ENCODE measurements at places on chromosomes 16 and 17.

DNA sequence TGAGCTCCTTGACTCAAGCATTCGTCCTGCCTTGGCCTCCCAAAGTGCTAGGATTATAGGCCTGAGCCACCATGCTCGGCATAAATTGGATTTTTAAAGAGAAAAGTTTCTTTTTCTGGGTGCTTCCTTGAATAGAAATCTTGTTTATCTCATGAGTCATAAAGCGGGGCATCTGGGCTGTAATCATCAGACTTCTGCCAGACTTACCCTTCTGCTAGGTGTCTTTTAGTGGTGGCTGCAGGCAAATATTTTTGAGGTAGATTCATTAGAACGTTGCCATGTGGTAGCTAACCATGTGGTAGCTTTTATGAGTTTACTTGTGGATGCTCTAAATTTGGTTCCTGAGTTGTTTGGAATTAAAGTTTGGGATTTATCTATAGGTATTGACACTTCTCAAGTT is 13.4 kb downstream of the PGS1 start:
- no peak for DNase-seq

- DNase-seq, result no peak
These were observed 3.6 kb downstream of the CES5A start for GRCh38 chr16:55871411-55872038.

- DNase-seq, result no peak
These were observed 27.4 kb downstream of the GRB7 start for GRCh38 chr17:39765175-39765574.

- DNase-seq, result peak; percentile 61
These were observed 13.7 kb downstream of the C16orf95 start for GRCh38 chr16:87303431-87303930.

- peak; percentile 38 for DNase-seq
These were observed 8.0 kb downstream of the SMG6 start for GRCh38 chr17:2295575-2295974.

- peak; percentile 67 for DNase-seq
These were observed at the start of gene EME2 for GRCh38 chr16:1772362-1772907. TSS of gene EME2 (plus strand) at chr16:1772810. CDS start at chr16:1773228, 418 bp downstream.

DNA sequence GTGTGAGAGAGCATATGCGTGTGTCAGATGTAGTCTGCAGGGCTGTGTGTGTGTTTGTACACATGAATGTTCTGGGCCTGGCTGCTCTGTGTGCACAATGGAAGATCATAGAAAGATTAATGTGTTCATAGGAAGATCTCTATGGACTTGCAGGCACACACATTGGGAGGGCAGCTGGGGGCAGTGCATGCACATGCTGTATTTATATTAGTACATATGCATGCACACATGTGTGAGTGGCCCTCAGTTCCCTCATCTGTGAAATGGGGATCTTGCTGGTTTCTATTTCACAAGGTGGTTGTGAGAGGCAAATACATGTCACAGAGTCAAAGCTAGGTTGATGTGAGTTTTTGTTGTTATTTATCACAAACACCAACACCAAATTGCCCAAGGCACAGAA is 2.1 kb downstream of the CA7 start:
- no peak for DNase-seq

DNA sequence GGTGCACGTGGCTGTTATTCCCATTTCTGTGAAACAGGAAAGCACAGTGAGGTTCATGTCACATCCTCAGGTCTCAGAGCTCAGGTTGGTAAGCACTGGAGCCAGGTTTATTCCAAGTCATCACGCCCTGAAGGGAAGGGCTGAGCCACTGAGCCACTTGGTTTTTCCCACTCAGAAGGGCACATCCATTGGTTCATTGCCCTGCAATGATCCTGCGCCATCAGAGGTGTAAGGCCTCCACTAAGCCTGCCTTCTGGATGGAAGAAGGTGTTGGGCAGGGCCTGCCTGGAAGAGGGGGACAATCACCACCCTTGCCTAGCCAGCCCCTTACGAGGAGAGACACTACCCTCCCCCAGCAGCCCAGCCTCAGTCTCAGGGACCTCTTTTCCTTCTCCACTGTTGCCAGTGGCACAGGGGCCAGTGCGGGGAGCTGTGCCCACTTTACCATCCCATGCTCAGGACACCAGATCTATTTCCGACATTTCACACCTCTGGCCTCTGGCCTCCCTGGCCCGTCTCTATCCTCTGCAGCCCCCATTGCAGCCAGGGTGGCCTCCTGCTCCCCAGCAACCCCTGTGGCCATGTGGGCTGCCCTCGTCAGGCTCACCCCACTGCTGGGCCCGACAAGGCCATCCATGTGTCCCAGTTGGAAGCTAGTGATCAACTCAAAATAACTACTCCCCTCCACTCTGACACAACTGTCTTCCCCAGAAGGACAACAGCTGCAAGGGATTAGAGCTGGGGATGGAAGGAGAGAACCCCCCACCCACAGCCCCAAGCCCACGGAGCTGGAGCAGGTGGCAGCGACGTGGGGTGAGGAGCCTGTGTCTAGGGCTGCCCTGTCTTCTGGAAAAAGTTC is 29.9 kb downstream of the CFAP20 start:
- DNase-seq, result no peak

DNA sequence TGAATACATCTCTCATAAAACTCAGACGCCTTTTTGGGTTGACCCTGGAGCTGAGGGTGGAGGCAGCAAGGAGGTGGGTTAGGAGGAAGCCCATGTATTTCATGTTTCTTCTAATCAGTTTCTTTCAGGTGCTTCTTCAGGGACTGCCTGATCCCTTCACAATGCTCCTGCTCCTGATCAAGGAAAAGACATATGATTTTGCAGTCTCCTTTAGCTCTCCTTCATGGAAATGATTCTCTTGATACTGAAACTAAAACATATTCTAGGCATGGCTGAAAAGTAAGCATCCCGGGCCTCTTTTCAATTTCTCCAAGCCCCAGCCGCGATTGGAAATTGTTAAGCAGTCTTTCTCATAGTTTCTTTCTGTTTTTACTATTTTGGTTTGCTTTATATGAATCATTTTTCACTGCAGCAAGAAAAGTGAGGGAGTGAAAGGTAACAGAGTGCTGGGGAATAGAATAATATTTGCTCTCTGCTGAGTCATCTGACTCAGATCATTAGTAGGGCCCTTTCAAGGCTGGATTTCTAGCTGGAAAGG is 730.7 kb downstream of the CDH11 start:
- DNase-seq, result no peak

DNA sequence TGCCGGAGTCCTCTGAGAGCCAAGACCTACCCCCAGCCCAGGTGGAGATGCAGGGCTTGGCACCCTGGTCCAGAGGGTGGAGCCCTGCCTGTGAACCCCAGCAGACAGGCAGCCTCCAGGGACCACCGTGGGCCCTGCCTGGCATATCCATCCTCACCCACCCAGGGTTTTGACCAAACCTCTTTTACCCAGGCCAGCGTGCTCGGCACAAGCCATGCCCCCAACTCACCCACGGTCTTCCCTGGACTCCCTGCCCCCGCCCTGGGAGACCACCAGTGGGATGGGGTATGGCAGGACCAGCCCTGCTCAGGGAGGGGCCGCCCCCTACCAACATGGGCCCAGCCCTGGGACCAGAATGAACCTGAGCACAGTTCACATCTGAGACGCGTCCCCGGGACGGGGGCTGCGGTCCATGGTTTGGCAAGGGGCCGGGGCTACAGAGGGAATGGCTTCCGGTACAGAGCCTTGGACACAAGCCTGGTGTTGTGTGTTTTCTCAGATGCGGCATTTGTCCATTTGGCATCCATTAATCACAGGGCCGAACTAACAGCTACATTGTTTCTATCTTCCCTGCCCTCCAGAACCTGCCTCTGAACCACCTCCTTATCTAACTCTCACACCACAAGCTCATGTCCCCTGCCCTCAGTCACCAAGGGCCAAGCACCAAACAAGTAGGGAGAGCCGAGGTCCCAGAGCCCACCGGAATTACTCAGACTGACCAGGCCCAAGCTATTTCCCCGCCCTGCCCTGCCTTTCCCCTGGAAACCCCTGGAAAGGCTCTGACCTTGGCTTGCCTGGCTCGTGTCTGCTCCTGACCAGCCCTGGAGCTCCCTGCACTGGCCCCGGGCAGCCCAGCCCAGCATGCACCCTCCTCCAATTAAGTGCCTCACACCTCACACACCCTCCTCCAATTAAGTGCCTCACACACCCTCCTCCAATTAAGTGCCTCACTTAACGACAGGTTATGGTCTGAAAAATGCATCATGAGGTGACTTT is 14.1 kb downstream of the HS3ST6 start:
- no peak for DNase-seq

DNA sequence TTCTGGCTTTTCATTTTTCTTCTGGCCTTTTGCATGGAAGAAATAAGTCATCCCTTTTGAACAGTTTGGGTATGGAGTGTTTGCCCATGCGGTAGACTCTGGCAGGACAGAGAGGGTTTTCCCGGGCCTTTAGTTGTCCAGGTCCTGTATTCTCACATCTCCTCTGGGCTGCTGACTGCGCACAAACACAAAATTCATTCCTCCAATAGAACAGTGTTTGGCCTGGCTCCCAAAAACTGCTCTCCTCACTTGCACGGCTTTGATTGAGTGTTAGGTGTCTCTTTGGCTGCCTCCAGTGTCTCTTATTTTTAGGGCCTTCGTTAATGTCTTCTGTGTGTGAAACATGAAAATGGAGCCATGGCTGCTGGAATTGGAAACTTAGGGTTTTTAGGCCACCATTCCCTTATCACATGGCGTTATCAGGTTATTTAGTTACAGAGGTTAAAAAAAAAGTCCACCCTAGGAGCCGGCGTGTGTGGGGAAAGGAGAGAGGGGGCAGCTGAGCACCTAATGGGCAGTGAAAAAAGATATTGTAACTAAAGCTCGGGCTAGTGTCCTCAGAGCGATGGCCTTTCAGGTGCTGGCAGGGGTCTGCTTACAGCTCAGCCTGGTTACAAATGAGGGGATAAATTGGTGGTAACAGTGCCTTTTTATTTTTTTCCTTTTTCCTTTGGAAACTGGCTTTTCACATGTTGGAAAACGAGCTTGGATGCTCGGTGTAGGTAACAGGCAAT is 47.3 kb downstream of the PRKCA start:
- no peak for DNase-seq

DNA sequence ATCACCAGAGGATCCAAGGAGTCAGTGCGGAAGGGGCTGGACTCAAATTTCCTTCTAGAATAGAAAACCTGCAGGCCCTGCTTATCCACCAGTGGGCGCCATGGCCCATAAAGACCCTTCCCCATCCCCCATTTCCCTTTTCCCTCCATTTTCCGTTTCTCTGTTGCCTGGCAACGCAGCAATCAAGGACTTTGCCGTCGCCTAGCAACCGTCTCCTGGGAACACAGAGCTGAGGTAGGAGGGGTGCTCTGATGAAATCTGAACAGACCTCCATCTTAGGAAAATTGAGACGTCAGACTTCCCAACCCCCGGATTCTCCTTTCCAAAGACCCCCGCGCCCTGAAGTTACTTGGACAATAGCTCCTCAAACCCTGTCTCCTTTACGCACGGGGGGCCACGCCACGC is 5.7 kb downstream of the DLG4 start:
- DNase-seq, result peak; percentile 60

DNA sequence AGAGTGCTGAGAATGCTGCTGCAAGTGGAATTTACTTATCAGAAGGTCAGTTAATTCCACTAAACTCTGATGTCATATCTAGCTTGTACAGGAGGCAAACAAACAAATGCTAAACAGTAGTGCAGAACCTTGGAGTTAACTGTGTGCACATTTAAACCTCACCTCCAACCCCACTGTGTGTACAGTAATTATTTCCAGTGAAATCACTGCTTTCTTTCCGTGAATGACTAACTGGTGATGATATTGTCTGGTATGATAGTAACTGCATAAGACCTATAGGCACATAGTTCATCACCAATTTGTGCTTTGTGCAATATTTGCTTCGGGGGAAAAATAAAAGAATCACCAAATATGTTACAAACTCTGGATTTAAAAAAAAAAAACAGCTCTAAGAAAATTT is 492.5 kb upstream of the HSBP1 start:
- no peak for DNase-seq

GRCh38 chr17:74767111-74767516 is 9.0 kb downstream of the NAT9 start:
- no peak for DNase-seq

- no peak for DNase-seq
These were observed 15.7 kb downstream of the RBL2 start for GRCh38 chr16:53449816-53450517.

DNA sequence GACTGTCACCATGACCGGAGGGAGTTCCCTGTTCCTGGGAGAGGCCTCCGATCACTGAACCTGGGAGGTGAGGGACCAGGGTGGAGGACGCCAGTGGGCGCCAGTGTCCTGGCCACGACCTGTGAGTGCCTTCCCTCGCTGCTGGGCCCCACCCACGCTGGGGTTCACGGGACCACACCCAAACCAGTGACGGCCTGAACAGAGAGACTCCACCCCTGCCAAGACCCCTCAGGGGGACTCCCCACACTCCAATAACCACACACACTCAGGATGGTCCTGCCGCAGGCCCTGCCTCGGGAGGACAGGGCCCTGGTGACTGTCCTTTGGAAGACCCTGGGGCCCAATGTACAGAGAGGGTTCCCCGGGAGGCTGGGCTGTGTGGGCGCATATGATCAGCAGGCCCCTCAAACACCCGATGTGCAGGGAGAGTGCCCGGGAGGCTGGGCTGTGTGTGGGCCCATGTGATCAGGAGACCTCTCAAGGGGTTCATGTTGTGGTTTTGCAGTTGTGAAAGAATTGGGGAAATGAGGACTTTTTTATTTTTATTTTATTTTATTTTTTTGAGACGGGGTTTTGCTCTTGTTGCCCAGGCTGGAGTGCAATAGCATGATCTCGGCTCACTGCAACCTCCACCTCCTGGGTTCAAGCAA is 26.6 kb downstream of the TPSD1 start:
- no peak for DNase-seq

GRCh38 chr17:56257075-56257474 is 103.8 kb downstream of the ANKFN1 start:
- DNase-seq, result no peak

DNA sequence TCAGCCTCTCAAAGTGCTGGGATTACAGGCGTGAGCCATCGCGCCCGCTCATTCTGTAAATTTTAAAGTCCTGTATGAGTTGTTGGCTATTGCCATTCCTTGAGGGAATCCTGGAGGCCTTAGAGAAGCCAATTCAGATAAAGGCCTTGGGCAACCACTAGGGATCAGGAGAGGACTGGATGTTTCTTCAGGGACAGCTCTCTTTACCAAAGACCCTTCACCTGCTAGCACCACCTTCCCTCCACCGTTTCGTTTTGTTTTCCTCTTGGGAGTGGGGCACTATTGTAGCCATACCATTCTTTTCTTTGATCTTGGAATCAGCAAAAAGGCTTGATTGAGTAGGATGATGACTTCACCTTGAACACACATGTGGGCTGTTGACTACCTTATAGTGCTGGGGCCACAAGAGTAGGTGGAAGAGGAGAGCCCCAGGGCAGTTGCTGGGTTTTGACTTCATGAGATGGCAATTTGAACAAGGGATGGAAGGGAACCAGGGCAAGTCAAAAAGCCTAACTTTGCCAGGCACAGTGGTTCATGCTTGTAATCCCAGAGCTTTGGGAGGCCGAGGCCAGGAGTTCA is 7.0 kb upstream of the ANKRD40CL start:
- DNase-seq, result no peak

- no peak for DNase-seq
These were observed 66.3 kb downstream of the LITAF start for GRCh38 chr16:11520442-11520841.

GRCh38 chr17:29622337-29623282 is at the start of gene CORO6:
TSS of gene CORO6 (minus strand) at chr17:29622912. CDS start at chr17:29621421, 1,491 bp downstream.
- DNase-seq, result peak; percentile 71

- no peak for DNase-seq
These were observed 217.3 kb downstream of the NTN1 start for GRCh38 chr17:9238340-9239245.

- peak; percentile 91 for DNase-seq
These were observed at the start of gene SOCS1 for GRCh38 chr16:11255737-11256660. TSS of gene SOCS1 (minus strand) at chr16:11256204. CDS start at chr16:11255478, 726 bp downstream.

GRCh38 chr17:40364121-40364861 is at the start of gene GJD3:
TSS of gene GJD3 (minus strand) at chr17:40364737. CDS start at chr17:40363815, 922 bp downstream.
- no peak for DNase-seq

- no peak for DNase-seq
These were observed 591 bp downstream of the NPW start for GRCh38 chr16:2019921-2020831.

All from activated CD4-positive, alpha-beta T cell treated with anti-CD3 and anti-CD28 coated beads, Interleukin-2, amount 50 U/mL, for 16 hours (primary cell).